Bronchus fibroblast of lung (primary cell): ENCODE measurements at places on chromosomes 1 and 21. TPM values are rescaled to one million over a fixed set of nuclear protein-coding genes. Genes with fewer than 3 reads are reported as not detected.

The PPIAL4G gene
- not detected in 2 replicates for total RNA-seq

The GUCA2A gene
- total RNA-seq, result not detected in 2 replicates

The DMBX1 gene
- total RNA-seq, result not detected in 2 replicates

The KIF2C gene
- total RNA-seq, result 64.9 and 71.5 TPM in 2 replicates

The CDC7 gene
- 6.8 and 7.7 TPM in 2 replicates for total RNA-seq

The SYT14 gene
- under 0.01 TPM in 2 replicates for total RNA-seq

The PALMD gene
- total RNA-seq, result not detected in 2 replicates

The GCSAML gene
- not detected in 2 replicates for total RNA-seq

The NTMT2 gene
- not detected in 2 replicates for total RNA-seq

The SVBP gene
- 12.9 and 19.0 TPM in 2 replicates for total RNA-seq

The ZNF669 gene
- 4.5 and 5.9 TPM in 2 replicates for total RNA-seq

The LCK gene
- total RNA-seq, result not detected in 2 replicates

The CA6 gene
- not detected in 2 replicates for total RNA-seq

The HSPB7 gene
- total RNA-seq, result 0.84 and 0.89 TPM in 2 replicates

The DNASE2B gene
- total RNA-seq, result 0.15 and 0.17 TPM in 2 replicates

The CYP4Z1 gene
- total RNA-seq, result not detected in 2 replicates

The FAM177B gene
- not detected in 2 replicates for total RNA-seq

The ABCG1 gene
- total RNA-seq, result 0.15 and 0.34 TPM in 2 replicates

The RGS8 gene
- total RNA-seq, result not detected in 2 replicates

The OR14K1 gene
- total RNA-seq, result not detected in 2 replicates

The CNTN2 gene
- total RNA-seq, result not detected in 2 replicates

The ASCL5 gene
- total RNA-seq, result under 0.01 TPM in 1 of 2 replicates, not detected in the other

The OPRD1 gene
- total RNA-seq, result not detected in 2 replicates

The KCNE2 gene
- not detected in 2 replicates for total RNA-seq

The FABP3 gene
- 209 and 250 TPM in 2 replicates for total RNA-seq

The VAV3 gene
- under 0.01 TPM in 1 of 2 replicates, not detected in the other for total RNA-seq

The GPR52 gene
- total RNA-seq, result not detected in 2 replicates

The NT5C1A gene
- not detected in 2 replicates for total RNA-seq

The LCE1A gene
- not detected in 2 replicates for total RNA-seq

The LRRC71 gene
- 0.15 and 1.3 TPM in 2 replicates for total RNA-seq

The CYYR1 gene
- total RNA-seq, result 3.2 and 3.9 TPM in 2 replicates

The LCE6A gene
- not detected in 2 replicates for total RNA-seq

The SLC25A34 gene
- 0.15 and 0.17 TPM in 2 replicates for total RNA-seq

The CD84 gene
- total RNA-seq, result not detected in 2 replicates

The BARHL2 gene
- total RNA-seq, result not detected in 2 replicates

The LORICRIN gene
- total RNA-seq, result not detected in 2 replicates

The HAO2 gene
- total RNA-seq, result not detected in 2 replicates

The CELA3B gene
- not detected in 2 replicates for total RNA-seq

The C1orf56 gene
- total RNA-seq, result 3.0 and 3.4 TPM in 2 replicates

The KANK4 gene
- not detected in 2 replicates for total RNA-seq

The DYNLT5 gene
- total RNA-seq, result 0.30 and 1.7 TPM in 2 replicates

The PRKAA2 gene
- total RNA-seq, result 1.2 TPM in 2 replicates

The TTC13 gene
- 6.5 and 8.9 TPM in 2 replicates for total RNA-seq

The MYBPH gene
- not detected in 2 replicates for total RNA-seq
